Right hindlimb (tissue), 1 donor: ENCODE measurements at places on chromosomes 16 and 17.
A peak's percentile ranks its signal among the peaks of the same experiment; 100 is the strongest.

DNA sequence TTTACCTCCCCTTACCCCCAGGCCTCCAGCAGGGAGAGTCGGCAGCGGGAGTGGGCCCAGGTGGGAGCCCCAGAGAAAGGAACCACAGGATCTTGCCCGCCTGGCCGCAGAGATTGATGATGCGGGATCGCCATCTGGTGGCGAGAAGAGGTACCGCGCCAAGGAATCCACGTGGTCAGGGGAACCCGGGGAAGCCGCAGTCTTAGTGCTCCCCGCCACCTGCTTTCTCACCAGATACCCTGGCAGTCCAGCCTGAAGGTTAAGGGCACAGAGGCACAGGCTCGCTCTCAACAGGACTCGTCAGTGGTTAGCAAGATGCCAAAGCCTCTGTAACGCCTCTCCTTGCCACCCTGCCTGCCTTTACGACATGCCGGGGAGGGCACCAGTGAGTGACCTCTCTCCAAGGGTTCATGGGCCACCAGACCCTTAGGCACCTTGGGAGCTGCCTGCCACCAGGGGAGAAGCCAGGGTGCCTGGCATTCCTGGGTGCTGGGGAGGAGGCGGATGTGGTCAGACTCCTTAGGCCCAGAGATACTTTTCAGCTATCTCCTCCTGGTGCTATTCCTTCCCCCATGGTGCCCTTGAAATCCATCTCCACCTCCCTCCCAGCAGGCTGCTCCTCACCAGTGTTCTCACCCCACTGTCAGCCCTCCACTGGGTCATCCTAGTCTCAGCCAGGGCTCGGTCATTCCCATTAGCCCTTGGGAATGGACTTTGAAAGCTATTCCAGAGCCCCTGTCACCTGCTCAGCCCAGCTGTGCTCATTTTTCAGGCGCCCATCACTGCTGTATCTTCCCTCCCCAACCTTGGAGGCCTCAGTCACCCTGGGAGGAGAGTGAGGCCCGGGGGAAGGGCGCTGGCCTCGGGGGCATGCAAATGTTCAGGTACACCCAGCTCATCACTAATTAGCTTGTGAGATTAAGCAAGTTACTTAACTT lies 5.5 kb upstream of the RHBDF2 start:
- peak; percentile 87 for DNase-seq

GRCh38 chr16:1494129-1494640 lies 1.0 kb downstream of the TELO2 start:
- no peak for DNase-seq

- DNase-seq, result no peak
Observed at GRCh38 chr17:7781429-7781828, 52.6 kb upstream of the KDM6B start.

DNA sequence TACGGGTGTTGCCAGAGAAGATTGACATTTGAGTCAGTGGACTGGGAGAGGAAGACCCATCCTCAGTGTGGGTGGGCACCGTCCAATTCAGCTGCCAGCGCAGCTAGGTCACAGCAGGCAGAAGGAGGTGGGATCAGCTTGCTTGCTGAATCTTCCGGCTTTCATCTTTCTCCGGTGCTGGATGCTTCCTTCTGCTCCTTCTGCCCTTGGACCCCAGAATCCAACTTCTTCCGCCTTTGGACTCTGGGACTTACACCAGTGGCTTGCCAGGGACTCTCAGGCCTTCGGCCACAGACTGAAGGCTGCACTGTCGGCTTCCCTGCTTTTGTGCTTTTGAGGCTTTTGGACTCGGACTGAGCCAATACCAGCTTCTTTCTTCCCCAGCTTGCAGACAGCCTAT lies 46.1 kb upstream of the RPL38 start:
- no peak for DNase-seq

DNA sequence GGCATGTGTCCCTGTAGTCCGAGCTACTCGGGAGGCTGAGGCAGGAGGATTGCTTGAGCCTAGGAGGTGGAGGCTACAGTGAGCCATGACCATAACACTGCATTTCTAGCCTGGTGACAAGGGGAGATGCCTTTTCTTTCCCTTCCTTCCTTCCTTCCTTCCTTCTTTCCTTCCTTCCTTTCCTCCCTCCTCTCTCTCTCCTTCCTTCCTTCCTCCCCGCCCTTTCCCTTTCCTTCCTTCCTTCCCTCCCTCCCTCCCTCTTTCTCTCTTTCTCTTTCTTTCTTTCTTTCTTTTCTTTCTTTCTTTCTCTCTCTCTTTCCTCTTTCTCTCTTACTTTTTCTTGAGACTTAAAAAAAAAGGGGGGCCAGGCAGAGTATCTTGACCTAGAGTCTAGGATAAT lies 3.1 kb upstream of the CEP20 start:
- DNase-seq, result no peak

DNA sequence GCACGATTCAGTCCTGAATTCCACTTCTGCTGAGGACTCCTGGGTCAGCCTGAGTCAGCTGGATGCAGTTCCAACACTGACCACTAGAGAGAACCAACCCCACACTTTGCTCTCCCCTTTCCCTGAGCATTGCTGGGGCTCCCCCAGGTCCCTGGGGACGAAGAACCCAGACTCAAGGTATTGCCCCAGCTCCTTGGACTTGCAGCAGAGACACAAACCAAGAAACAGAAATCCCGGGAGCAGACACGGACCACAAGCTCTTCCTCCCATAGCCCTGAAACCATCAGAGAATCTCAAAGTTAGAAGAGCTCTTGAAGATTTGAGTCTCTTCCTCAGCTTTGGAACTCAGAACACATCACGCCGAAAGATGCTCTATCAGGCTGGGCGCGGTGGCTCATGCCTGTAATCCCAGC lies 678 bp upstream of the GH1 start:
- peak; percentile 61 for DNase-seq

DNA sequence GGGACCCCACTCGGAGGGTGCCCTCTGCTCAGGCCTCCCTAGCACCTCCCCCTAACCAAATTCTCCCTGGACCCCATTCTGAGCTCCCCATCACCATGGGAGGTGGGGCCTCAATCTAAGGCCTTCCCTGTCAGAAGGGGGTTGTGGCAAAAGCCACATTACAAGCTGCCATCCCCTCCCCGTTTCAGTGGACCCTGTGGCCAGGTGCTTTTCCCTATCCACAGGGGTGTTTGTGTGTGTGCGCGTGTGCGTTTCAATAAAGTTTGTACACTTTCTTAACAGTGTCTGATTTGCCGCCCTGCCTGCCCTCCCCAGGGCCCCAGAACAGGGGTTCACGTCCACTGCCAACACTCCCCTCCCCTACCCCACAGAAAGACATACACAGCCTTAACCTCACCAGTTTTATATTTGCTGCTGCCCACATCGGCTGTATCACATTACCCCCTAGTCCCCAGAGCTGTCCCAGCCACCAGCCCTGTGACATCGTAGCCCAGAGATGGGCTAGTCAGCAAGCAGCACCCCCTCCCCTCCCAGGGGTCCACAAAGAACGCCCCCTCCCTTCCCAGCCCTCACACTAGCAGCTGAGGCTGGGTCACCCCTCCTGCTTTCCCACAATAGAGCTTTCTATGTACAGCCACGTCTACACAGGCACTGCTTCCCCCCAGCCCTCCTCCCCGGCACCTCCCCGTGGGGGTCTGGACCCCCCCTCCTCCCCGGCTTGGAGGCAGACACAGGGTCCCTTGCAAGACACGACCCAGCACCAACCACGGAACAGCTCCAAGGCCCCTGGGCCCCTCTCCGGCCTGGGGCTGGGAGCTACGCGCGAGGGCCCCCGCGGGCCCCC lies 7.9 kb downstream of the GRN start:
- peak; percentile 53 for DNase-seq

DNA sequence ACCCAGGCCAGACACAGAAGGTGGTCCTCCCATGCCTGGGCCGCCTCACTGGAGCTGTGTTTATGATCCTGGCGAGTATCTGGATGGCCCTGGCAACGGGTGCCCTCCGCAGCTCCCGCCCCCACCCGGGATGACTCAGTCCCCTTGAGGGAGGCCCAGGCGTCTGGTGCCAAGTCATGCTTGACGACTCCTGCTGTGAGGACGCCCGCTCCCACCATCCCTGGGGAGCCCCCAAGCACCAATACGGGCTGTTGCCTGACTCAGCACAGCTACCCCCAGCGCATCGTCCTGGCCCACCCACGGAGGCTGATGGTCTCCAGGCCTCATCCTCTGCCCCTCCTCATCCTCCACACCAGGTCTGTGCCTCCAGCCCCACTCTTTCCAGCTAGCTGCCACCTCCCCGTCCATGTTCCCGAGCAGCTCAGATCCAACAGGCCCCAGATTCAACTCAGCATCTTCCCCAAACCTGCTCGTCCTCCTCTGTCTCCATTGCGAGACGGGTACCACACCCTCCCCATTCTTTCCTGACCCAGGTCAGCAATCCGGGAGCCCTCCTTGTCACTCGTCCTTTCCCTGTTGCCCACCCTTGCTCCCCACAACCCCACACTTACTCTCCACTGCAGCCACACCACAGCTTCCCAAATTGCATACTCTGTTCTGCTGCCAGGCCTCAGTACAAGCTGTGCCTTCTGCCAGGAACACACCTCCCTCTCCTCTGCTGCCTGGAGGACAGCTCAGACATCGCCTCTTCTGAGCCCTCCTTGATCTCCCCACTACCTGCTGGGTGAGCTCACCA lies 2.6 kb downstream of the CAMKK1 start:
- peak; percentile 71 for DNase-seq

DNA sequence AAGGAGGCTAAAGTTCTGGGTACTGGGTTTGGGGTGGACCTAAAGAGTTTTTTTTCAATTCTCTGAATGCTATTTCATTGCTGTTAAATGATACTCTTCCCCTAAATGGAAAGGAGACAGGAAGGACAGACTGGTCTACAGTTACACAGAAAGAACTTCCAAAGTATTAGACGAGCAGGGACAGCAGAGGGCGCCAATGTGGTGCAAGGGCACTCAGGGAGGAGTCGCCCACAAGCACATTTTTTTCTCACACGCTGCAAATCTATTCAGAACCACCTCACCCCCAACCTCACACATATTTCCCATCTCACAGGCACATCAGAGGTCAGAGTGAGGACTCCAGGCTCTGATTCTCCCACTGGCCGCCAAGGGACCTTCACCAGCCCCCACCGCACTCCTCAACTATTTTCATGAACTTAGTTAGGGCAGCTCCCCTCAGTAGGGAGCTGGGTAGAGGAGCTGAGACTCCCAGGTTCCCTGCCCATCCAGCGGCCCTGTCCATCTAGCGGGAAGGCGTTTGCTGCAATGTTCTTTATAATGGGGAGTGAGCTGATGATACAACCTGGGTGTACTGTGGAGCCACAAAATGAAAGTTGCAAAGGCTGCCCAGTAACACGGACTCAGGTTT lies 6.8 kb upstream of the CA4 start:
- peak; percentile 83 for DNase-seq

DNA sequence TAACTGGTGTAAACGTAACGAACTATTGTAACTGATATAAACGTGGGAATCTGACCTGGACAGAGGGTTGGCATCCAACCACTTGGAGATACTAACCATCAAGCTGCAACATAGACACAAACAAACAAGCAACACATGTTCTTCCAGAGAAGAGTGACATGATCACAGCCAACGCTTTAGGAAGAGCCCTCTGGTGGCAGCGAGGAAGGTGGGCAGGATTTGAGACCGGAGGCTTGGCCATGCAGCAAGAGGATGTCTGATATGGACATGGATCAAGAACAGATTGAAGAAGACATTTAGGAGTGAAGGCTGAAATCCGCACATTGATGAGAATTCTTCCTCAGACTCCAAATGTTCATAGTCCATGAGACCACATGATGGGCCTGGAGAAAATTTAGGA lies 40.3 kb upstream of the TNRC6A start:
- DNase-seq, result no peak

GRCh38 chr16:57264950-57265371 lies 19.5 kb downstream of the PLLP start:
- DNase-seq, result no peak

- DNase-seq, result peak; percentile 58
Observed at GRCh38 chr16:31072540-31073141, 1.4 kb downstream of the ZNF668 start.

DNA sequence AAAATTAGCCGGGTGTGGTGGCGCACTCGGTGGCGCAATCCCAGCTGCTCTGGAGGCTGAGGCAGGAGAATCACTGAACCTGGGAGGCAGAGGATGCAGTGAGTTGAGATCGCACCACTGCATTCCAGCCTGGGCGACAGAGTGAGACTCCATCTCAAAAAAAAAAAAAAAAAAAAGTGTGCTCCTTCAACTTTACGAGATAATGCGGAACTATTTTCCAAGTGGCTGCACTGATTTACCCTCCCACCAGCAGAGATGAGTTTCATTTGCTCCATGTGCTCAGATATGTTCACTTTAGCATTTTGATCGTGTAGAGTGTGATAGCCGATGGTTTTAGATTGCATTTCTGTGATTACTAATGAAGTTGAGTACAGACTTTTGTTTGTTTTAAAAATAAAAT lies 20.0 kb upstream of the LASP1NB start:
- DNase-seq, result no peak

- DNase-seq, result no peak
Observed at GRCh38 chr17:54194268-54194667, 371.5 kb downstream of the KIF2B start.

DNA sequence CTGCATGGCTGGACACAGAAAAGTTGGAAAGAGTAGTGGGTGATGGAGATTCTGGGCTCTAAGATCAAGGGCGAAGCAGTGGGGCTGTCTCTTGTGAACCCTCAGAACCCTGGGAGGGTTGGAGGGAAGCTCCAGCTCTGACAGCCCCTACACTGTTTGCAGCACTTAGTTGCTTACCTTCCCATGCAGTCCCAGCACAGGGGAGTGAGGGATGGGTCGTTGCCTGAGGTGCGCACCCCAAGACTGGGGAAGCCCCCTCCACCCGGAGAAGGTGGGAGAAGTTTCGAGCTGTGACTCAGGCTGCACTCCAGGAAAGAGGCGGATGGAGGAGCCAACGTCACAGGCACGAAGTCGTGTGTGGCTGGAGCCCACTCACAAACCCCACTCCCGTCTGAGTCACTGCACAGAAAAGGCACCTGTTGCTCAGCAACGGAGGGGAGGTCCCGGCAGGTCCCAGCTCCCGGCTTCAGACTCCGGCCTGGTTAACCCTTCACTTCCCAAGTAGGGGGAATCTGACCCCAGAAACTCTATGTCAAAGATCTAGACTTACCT lies 60.1 kb downstream of the AIPL1 start:
- DNase-seq, result peak; percentile 33

- no peak for DNase-seq
Observed at GRCh38 chr17:82327289-82327688, 6.3 kb downstream of the SECTM1 start.

DNA sequence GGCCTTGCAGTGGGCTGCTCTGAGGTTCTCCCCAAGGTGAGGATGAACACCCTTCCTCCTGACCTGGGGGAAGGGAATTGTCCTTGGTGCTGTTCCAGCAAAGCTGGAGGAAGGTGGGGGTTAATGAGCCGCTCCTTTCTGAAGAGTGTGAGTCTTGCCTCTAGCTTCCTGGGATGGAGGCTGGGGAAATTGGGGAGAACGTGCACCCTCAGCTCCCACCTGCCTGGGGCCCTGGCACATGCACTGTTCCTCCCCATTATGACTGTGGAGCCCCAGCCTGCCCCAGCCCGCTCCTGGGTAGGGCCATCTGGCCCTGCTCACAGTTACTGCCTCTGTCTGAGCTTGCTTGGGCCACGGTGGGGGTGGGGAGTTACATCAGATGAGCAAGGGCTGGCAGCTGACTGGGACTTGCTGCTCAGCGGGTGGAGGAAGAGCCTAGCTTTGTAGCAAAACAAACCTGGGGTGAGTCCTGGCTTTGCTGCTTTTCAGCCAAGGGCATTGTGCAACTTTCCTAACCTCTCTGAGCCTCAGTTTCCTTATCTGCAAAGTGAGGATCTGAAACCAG lies 11.1 kb downstream of the TNS4 start:
- no peak for DNase-seq
